Occipital lobe (tissue), 3 donors: ENCODE measurements at places on chromosomes 7 and 10. TPM values are rescaled to one million over a fixed set of nuclear protein-coding genes. Genes with fewer than 3 reads are reported as not detected.

The PSTK gene
- total RNA-seq: 12.9 TPM

The ATOH7 gene
- 1.4 TPM for total RNA-seq

The SYT15B gene
- total RNA-seq: not detected

The PPP1R9A gene
- total RNA-seq: 115 TPM

The GPC2 gene
- total RNA-seq: 71.9 TPM

The LBX1 gene
- not detected for total RNA-seq

The MMD2 gene
- 0.94 TPM for total RNA-seq

The INHBA gene
- 33.1 TPM for total RNA-seq

The SLC13A4 gene
- 7.6 TPM for total RNA-seq

The SEC61A2 gene
- total RNA-seq: 52.7 TPM

The FAM20C gene
- total RNA-seq: 18.1 TPM

DNA sequence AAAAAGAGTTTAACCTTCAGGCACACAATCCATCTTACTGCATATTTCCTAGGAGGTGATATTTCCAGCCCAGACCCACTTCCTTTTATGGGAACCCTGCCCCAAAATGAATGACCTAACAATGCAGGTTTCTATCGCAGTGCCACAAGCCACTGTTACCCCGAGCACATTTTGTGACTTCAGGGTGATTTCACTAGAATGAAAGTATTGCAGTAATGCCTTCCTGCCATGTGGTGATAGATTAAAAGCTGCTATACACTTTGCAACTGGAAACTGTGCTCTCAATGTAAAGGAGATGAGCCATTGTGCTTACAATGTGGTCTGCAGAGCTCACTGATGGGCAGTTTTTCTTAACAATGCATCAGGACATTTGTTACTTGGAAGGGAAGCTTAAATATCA is 90.5 kb upstream of the RSU1 start:
- no peak for DNase-seq

DNA sequence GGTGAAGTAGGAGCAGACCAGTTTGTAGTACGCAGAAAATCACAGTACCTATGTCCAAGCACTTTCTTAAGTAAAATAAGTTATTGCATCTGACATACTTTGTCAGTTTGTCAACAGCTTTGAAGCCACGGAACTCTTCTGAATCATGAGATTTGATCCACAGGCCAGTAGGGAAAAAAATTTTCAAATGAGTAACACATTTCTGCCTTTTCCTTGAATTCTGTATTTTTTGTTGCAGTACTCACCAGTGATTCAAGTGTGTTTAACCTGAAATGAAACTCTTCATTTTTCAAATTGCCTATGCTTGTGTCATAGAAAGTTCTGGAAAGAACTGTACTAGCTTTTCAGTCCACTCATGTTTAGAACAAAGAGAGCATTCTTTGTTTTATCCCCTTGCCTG is 337.7 kb downstream of the GATA3 start:
- no peak for DNase-seq

GRCh38 chr7:145431834-145432233 is 596.0 kb upstream of the TPK1 start:
- DNase-seq: no peak

DNA sequence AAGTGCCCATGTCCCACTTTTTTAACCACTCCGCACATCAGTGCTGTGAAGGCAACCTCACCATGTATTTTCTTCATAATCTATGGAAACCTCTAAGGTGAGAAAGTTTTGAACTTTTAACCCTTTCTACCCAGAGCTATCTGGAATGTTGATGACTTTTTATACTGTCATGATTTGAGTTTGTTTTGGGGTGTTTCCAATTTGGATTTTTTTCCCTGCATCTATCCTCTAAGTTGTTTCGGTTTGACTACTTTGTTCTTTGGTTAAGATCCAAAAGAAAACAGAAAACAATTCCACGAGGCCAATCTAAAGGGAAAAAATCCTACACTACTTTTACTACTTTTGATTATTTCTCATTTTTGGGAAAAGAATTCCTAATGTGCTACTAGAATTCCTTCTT is 279.7 kb downstream of the USP6NL start:
- no peak for DNase-seq

DNA sequence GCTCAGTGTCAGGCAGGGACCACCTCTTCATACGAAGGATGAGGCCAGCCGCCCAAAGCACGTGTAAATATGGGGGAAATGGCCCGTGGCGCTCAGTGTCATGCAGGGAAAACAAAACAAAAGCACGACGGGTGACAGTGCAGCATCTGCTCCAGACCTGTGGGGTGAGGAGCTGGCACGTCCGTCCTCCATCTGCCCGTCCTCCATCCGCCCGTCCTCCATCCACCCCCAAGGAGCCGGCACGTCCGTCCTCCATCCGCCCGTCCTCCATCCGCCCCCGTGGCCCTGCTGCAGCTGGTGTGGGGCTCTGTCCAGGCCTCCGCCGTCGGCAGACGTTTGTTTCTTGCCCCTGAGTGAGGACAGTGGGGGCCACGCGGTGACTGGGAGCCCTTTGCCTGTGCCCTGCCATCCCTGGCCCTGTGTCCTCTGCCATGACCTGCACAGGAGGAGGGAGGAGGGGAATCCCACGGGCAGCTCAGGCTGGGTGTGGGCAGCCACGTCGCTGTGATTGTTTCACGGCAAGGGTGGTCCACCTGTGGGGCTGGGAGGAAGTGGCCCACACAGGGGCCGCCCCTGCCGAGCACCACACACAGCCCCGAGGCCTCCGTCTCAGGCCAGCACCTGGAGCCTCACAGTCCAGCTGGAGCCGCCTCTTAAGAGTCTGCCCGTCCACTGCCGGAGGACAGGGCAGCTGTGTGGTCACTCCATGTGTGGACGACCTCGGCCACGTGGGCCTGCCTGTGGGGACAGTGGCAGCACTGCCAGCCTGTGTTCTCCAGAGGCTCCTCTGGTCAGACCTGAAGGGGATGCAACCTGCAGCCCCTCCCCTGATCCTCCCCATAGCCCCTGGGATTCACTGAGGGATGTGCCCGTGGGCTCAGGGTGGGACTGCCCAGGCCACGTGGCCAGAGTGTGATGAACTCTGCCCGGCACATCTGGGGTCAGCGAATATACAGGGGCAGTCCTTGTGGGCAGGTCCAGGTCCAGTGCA is 38.2 kb upstream of the DPYSL4 start:
- DNase-seq: no peak

DNA sequence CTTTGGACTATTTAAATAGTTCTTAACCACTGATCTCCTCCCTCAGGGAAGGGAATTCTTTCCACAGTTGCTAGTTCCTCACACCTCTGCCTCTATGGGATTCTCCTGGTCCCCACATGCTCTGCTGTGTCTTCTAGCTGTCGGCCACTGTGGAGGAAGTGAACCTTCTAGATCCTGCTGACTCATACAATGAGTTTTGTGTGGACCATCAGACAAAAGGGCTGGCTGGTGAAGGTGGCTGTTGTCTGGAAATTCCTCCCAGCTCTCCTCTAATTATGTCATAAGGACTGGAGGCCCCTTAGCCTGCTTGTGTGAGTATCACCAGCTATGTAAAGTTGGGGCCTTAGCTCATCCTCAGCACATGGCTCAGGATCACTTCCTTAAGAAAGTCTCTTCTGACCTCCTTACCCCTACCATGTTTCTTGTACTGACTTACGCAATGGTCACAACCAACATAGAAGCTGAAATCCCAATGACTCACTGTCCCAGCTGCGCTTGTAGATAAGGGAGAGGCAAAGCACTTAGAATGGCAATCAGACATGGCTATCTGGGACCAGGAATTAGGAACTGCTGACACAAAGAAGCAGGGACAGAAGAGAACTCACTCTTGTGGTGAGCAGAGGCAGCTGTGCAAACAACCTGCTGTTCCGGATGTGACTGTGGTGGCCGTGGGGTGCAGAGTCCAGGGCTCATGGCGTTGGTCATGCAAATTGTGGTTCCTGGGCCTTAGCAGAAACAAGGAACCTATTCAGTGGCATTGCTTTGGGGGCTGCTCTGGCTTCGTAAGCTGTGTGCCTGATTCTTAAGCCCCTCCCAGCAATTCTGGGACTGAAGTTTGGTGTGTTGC is 2.5 kb upstream of the MACC1 start:
- DNase-seq: peak; percentile 14

- DNase-seq: no peak
These were observed 14.4 kb downstream of the CCDC6 start for GRCh38 chr10:59891936-59892335.

GRCh38 chr7:157905651-157906461 is 569.1 kb downstream of the DNAJB6 start:
- no peak for DNase-seq

- no peak for DNase-seq
These were observed 10.1 kb downstream of the ELFN1 start for GRCh38 chr7:1679966-1680730.

DNA sequence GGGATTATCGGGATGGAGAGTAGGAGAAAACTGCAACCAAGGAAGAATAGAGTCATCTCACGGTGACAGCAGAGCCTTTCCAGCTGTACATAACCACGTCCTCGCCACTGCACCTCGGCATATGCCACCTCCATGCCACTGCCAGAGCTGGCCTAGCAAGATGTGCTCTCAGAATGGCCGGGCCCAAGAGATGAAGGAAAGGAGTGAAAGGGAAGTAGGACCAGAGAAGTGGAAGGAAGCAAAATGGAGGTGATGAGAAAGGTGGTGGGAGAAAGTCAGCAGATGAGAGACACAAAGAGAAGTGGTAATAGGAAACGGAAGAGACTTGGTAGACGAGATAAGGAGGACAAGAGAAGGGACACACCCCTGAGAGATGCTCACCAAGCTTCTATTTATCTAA is 8.0 kb upstream of the CALU start:
- no peak for DNase-seq

DNA sequence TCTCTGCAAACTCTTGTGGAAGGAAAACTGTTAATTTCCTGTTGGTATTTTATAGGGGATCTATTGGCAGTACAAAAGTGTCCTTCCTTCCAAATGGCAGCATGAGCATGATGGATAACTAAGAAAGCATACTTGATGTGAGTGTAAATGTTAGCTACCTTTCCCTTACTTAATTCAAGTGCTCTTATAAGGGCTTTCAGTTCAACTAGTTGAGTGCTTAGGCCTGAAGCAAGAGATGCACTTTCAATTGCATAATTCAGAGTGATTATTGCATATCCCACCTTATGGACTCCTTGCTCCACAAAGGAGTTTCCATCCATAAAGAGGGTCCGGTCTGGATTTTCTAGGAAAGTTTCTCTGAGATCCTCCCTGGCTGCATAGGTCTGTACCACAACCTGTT is 56.3 kb upstream of the CYP2C8 start:
- no peak for DNase-seq

DNA sequence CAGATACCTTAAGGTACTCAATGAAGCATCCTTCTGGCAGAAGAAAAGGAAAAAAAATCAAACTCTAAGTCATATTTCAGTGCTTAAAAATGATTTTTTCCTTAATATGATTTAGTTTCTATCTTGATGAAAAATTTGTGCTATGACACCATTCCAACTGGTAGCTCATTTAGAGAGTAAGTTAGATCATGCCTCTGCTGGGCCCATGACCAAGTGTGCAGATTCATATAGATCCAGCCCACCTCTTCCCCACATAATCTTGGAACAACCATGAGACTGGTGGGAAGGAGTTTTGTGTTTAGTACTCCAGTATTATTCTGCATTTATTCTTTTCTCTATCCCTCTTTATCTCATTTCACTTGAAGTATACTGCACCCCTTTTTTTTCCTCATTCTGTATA is 908.3 kb downstream of the KCNMA1 start:
- DNase-seq: no peak

DNA sequence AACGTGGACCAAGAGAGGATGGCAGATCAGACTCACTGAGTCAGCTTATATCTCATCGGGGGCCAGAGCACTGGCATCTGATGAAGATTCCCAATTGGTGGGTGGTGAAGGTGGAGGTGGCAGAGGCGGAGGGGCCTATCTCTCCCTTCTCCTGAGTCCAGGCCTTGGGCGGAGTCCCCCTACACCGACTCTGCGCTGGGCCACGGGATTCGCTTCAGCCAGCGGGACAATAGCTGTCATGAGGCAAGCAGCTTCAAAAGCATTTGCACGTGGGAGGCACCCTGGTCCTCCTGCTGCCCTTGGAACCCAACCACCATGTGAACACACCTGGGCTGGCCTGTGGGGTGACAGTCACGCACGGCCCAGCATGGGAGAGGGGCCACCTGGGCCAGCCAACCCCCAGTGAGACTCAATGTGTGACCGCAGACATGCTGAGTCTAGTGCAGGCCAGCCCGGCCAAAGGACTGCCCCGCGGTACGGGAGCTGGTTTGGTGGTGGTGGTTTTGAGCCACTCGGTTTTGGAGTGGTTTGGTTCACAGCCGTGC is 466.8 kb upstream of the FOXK1 start:
- no peak for DNase-seq

- no peak for DNase-seq
These were observed 87.2 kb downstream of the MDFIC start for GRCh38 chr7:115009139-115009538.

DNA sequence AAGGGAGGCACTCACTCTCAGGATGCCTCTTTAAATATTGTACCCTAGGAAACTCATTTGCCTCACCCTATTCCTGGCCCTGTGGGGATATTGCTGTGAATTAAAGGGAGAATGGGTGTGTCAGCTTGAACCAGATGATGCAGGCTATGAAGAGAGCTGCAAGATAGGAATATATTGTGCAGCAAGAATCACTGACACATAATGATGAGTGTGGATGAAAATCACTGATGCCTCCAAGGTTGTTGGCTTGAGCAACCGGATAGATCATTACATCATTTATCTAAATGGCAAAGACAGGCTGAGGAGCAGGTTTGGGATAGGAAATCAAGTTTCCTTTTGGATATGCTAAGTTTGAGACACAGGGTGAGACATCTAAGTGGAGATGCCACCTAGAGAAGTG is 6.2 kb downstream of the SLC26A4 start:
- DNase-seq: no peak

GRCh38 chr7:31074120-31074383 is 21.9 kb downstream of the ADCYAP1R1 start:
- DNase-seq: no peak

DNA sequence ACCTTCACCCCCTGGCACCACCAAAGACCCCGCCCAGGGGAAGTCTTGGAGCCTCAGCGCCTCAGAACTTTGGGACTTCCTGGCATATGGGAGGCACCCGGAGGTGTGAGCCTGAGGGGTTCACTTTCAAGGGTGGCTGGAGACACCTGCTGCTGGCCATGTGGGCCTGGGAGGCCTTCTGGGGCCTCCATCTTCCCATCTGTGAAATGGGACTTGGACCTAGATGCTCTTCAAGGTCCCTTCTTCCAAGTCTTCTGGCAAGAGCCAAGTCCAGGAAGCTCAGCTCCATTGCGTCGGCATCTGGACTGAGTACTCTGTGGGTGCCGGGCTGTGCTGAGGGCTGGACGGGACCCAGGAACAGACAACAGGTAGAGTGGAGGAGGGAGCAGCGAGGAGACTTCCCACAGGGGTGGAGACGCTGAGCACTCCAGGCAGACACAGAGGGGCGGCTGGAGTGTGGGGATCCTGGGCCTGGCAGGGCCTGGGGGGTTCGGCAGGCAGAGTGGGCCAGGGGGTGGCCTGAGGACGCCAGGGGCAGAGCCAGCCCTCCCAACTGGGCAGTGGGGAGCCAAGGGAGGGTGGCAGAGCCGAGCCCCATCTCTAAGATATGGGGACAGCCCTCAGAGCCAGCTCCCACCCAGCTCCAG is 9.3 kb upstream of the LFNG start:
- no peak for DNase-seq

DNA sequence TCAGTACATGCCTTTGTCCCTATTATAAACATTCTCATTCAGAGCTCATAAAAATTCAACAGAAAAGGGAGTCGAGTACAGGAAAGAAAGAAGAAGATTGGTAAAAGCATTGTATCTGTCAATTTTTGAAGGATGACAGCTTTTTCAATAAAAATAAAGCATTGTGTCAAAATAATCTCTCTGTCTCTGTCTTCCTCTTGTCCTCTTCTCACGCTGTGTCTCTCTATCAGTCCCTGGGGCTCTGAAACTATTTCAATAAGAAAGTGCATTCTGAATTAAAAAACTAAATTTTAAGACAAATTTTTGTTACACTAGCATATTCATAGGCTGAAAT is 248.4 kb downstream of the TNS3 start:
- DNase-seq: no peak
